ENCODE measurements at places on chromosomes 6 and 20. TPM values are rescaled to one million over a fixed set of nuclear protein-coding genes. Genes with fewer than 3 reads are reported as not detected.

Gene SAMD10
- total RNA-seq: 2.6 TPM

Gene PREP
- total RNA-seq: 49.4 TPM

Gene EYA4
- 31.4 TPM for total RNA-seq

Gene LY86
- total RNA-seq: 0.72 TPM

Gene TENT5A
- 26.3 TPM for total RNA-seq
